ENCODE measurements at places on chromosomes 16 and 17.

DNA sequence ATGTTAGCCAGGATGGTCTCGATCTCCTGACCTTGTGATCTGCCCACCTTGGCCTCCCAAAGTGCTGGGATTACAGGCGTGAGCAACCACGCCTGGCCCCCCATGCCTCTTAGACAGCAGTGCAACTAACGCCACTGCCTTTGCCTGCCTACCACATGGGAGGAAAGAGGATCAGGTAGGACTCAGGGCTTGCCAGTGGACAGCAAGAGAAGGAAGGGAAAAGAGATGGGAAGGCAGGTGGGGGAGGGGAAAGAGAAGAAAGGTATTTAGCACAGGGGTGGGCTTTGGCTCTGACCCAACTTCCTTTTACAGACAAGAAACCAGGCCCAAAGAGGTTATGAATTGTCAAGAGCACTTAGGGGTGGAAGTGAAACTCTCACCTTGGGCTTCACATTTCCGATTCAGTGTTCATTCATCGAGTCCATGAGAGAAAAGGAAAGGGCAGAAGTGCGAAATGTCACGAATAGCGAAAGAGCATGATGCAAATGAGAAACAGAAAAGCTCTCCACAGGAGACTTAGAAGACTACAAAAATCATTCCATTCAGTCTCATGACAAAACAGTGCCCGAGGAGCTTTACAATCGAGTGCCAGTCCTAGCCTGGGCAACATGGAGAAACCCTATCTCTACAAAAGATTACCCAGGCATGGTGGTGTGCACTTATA lies 36.4 kb downstream of the CDK5R1 start:
- DNase-seq: no peak

GRCh38 chr16:87792205-87792565 lies 26.4 kb upstream of the KLHDC4 start:
- no peak for DNase-seq

DNA sequence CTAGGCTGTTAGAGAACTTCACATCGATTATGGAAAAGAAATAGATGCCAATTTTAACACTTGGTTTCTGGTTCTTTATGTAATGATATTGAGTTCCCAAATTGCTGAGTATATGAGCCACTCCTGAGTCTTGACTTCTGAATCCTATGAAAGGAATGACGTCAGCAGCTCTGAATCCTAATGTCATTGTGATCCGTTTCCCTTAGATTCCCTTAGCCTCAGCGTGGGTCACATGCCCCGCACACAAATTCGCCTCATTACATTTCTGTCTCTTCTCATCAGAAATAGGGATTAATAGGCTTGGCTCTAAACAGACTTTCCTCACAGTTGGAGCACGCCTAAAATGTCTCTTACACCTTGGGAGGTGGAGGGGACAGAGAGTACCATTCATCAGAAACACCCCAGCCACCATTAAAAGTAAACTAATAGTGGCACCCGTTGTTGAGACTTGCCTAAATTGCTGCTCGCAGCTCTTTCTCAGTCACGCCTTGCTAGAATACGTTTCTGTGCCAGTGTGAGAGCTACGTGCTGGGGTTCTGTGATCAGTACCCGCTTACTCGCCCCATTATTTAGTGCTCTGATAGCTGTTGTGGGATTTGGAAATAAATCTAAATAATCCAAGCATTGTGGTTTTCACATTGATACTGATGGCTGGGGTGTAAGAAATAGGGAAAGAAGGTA lies 7.1 kb downstream of the MRM3 start:
- DNase-seq: no peak

GRCh38 chr16:87878704-87879103 lies 9.4 kb upstream of the SLC7A5 start:
- no peak for DNase-seq

GRCh38 chr16:87458424-87458915 lies 34.4 kb downstream of the ZCCHC14 start:
- no peak for DNase-seq
